ENCODE measurements at places on chromosomes 7 and 10.

DNA sequence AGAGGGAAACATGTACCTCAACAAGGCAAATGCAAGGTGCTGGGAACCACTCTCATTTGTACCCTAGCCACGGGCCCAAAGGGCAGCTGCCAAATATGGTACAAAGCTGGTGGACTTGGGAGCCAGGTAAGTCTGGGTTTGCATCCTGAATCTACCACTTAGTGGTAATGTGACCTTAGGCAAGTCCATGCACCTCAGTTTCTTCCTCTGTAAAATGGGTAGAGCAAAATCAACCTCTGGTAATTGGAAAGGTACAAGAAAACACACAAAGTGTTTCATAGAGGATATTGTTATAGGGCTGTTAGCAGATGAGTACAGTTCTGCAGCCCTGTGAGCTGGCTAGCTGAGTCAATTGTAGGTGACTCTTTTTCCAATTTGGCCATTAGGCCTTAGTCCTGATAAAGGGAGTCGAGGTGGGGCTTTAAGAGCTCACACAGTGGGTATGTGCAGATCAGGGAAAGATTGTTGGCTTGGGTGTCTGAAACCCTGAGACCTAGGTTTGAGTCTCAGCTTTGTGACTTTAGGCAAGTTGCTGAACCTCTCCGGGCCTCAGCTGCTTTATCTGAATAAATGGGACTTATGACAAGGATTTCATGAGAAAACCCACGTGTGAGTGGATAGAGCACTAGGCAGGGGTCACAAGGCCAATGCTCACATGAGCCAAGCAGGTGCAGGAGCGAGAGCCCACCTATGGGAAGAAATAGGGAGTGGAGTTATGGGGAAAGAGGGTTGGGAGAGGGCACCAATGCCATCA, 121.3 kb upstream of the GDF10 start:
- no peak for DNase-seq

DNA sequence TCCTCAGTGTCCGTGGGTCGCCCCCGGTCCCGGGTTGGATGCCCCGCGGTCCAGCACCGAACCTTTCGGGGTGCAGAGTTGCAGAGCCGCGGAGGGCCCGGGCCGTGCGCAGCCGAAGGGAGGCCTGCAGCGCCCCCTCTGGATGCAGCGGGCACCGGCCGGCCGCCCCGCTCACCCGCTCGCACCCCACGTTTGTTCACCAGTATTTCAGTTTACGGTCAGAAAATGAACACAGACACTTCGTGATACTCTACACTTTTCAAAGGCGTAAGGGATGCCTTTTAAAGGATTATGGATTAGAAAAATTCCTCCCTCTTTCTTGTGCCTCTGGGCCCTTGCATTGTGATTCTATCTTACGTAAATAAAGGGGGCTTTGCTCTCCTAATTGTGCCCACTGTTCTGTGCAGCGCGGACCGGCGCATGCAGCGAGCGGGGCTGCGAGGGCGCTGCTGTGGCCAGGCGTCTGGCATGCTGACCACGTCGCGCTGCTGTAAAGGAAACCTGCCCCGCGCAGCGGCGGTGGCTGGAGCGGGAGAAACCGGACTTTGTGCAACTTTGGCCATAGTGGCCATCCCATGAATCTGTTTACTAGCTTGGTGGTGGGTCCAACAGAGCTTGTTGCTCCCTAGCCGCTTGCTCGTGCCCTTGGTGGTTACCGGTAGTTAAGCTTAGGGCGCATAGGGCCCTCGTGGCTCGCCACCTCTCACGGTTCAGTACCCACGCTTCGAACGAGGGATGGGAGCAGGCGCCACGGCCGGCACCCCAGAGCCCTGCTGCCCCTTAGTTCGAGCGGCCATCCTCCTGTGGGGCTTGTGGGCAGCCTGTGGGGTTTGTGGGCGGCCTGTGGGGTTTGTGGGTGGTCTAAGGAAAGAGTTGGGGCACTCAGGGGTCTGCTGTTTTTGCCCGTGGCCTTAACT, 739 bp upstream of the MEST start:
- peak; percentile 75 for DNase-seq

GRCh38 chr10:101672536-101672935, 22.4 kb downstream of the FBXW4 start:
- no peak for DNase-seq

- no peak for DNase-seq
Measured at GRCh38 chr7:108136191-108136688, 6.1 kb upstream of the LAMB4 start.

DNA sequence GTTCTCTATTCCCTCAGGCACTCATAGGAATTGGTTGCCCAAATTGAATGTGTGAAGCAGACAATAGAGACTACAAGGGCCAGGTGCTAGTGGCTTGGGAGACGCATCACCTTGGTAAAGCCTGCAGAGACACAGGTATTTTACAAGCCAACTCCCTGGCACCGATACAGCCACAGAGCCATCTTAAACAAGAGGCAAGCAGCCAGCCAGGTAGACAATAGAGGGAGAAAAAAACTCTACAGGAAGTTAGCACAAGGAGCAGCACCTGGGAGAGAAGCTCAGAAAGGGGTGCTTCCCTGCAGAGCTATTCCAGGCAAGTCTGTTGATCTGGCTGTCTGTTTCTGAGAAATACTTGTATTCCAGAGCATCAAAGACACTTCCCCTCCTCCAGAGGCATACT, 43.0 kb upstream of the CDK1 start:
- no peak for DNase-seq

GRCh38 chr7:41917-42565, 150.3 kb upstream of the FAM20C start:
- DNase-seq = no peak
